ENCODE measurements at places on chromosomes 2 and 18. TPM values are rescaled to one million over a fixed set of nuclear protein-coding genes. Genes with fewer than 3 reads are reported as not detected.
A peak's percentile ranks its signal among the peaks of the same experiment; 100 is the strongest.

LCT gene
- 0.15 TPM for total RNA-seq

ERICH2 gene
- 0.58 TPM for total RNA-seq

TNFAIP6 gene
- 1.4 TPM for total RNA-seq

GRCh38 chr18:48131042-48131441 lies 200.6 kb upstream of the SMAD2 start:
- DNase-seq, result peak; percentile 23

DNA sequence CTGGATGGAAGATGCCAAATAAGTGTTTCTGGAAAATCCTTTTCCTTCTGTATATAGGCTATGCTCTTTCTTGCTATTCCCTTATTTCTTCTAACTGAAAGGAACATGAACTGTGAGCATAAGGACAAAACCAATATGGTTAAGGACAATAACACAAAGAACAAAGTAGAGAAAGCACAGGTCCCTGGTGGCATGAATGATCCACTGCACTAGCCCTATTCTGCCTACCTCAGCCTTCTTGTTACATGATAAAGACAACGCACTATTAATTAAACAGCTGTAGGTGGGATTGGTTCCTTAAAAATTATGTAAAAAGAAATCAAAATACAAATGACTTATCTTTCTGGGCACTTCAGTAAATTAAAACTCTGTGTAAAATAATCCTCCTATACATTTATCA lies 1.9 kb upstream of the WDR75 start:
- DNase-seq, result no peak

DNA sequence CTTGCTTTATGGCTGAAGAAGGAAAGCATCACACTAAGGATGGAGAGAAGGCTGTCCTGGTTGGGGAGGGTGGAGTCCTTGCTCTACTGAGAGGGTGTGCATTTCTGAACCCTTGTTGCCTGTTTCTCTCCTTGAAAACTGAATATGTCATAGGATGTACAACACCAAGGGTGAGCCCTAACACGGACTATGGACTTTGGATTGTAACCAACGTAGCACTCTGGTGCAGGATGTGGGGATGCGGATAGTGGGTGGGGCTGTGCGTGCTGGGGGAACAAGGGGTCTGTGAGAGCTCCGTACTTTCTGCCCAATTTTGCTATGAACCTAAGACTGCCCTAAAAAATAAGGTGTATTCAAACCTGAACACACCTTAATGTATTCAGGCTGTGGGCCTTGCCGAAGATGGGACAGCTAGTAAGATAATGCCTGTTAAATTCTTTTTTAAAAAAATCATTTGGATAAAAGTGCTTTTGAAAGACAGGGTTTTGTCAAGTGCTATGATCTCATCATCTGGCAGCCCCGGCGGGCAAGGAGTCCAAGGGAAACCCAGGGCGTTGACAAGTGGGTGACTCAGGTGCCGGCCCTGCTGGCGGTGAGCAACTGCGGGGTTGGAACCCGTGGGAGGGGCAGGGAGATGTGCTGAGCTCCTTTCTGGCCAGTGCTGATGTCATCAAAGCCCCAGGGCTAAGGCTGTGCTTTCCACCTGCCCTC lies 54.0 kb downstream of the GATA6 start:
- DNase-seq, result peak; percentile 92

- DNase-seq, result no peak
These were observed 83.5 kb downstream of the NCKAP1 start for GRCh38 chr2:182954789-182955188.

DNA sequence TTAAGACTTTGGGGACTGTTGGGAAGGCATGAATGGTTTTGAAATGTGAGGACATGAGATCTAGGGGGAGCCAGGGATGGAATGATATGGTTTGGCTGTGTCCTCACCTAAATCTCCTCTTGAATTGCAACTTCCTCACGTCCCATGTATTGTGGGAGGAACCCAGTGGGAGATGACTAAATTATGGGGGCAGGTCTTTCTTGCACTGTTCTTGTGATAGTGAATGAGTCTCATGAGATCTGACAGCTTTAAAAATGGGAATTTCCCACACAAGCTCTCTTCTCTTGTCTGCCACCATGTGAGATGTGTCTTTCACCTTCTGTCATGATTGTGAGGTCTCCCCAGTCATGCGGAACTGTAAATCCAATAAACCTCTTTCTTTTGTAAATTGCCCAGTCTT lies 11.5 kb upstream of the MBP start:
- no peak for DNase-seq

GRCh38 chr2:235514627-235515363 lies 21.0 kb downstream of the AGAP1 start:
- DNase-seq, result no peak

GRCh38 chr18:73908323-73908722 lies 239.3 kb downstream of the FBXO15 start:
- no peak for DNase-seq

DNA sequence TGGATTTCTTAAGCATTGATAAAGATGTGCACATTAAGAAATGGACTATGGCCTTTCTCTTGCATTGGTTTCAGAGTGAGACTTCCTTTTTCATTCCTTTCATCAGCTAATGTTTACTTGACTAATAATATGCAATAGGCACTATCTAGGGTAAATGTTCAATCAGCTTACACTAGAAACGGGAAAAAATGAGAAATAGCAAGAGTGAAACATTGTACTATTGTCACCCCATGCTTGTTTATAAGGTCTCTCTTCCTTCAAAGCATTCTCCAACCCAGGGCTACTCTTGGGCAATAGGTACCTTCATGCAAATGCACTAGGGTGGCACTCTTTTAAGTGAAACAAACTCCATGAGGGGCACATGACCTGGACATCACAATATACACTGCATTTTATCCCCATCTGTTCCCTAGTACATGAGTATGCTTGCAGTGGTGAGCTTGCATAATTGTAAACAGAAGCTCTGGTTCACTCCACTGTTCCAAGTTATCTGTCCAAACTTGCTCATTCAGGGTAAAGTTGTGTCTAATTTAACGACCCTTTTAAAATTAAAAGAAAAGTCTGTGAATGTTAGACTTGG lies 402.3 kb downstream of the ERBB4 start:
- DNase-seq, result no peak

- DNase-seq, result no peak
These were observed 140.9 kb upstream of the RNF152 start for GRCh38 chr18:62033756-62034155.

DNA sequence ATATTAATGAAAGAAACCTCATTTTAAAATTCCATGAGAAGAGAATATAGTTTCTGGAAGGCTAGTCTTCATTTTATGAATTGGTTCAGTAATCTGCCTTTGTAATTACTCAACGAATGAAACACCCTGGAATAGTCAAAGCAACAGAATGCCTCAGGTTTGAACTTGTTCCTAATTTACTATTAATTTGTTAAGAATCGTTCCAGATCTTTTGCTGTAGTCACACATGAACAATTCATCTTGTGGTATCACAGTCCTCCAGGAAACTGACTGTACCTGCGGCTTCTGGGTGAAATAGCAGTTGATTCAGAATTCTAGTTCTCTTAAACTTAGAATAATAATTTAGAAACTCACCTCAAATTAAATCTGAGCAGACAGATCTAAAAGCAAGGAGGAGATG lies 282.7 kb upstream of the MAP2 start:
- no peak for DNase-seq

- DNase-seq, result peak; percentile 78
These were observed 155.5 kb downstream of the ZFP36L2 start for GRCh38 chr2:43070676-43071502.

DNA sequence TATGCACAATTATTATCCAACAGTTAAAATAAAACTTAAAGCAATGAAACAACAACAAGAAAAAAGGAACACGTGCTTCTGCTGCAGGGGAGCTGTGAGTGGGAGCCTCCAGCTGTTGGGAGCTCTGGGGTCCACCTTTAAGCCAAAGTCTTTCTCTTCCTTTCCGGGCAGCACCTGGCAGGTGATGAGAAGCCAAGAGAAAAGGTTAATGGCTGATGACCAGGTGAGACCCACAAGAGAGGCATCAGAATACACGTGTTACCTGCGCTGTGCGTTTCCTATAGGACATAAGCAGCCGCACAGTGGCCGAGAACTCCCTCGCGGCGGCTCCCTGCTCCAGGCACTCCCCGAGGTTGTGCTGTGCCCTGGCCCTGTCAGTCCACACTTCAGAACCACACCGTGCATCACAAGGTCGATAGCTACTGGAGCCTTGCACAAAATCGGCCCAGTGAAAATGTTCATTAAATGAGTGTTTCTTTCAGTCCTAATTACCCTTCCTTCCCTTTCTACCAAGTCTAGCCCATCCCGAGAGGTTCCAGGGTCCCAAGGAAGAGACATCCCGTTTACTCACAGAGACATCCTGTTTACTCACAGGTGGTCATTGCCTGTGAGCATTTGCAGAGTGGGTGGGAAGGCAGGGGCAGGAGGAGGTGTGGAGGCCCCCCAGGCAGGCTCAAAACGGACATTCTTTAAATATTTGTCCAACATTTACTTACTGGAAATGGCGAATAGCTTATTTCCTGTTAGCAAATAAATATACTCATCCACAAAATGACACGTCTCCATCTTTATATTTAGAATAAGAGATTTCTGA lies 44.9 kb upstream of the ASB18 start:
- peak; percentile 68 for DNase-seq

GRCh38 chr2:142687075-142687474 lies 190.4 kb upstream of the KYNU start:
- no peak for DNase-seq

GRCh38 chr18:44654573-44654972 lies 26.1 kb upstream of the SETBP1 start:
- DNase-seq, result no peak

DNA sequence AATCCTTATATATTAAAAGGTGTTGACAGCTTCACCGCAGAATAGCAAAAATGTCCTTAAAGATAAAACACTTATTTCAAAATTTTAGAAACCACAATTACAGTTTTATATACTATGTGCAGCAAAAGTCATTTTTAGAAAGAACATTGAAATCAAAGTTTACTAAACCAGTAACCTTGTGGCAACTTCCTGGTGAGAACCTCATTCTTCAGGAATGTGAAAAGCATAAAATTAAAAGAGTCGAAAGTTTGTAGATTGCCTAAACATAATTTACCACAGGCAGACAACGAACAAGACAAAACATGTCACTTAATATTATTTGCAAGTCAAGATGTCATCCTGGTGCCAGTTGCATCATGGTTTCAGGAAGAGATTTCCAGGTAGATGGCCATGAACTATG lies 108.3 kb upstream of the NRP2 start:
- DNase-seq, result no peak

DNA sequence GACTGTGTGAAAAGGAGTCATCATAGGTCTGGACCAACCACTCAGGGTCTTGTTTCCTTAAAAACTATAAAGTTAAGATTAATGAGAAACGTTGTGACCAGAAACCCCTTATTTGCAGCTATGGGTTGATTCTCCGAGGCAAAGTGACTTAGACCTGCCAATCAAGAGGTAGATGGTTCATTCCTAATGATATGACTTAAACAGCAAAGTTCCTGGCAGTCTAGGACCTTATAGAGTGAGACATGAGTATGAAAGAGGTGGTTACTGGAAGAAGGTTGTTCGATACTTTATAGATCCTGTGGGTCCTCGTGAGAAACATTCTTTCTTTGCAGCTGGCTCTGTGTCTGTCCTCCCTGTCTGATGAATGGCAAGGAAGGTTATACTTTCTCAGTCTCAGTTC lies 8.0 kb downstream of the SFXN5 start:
- DNase-seq, result no peak

DNA sequence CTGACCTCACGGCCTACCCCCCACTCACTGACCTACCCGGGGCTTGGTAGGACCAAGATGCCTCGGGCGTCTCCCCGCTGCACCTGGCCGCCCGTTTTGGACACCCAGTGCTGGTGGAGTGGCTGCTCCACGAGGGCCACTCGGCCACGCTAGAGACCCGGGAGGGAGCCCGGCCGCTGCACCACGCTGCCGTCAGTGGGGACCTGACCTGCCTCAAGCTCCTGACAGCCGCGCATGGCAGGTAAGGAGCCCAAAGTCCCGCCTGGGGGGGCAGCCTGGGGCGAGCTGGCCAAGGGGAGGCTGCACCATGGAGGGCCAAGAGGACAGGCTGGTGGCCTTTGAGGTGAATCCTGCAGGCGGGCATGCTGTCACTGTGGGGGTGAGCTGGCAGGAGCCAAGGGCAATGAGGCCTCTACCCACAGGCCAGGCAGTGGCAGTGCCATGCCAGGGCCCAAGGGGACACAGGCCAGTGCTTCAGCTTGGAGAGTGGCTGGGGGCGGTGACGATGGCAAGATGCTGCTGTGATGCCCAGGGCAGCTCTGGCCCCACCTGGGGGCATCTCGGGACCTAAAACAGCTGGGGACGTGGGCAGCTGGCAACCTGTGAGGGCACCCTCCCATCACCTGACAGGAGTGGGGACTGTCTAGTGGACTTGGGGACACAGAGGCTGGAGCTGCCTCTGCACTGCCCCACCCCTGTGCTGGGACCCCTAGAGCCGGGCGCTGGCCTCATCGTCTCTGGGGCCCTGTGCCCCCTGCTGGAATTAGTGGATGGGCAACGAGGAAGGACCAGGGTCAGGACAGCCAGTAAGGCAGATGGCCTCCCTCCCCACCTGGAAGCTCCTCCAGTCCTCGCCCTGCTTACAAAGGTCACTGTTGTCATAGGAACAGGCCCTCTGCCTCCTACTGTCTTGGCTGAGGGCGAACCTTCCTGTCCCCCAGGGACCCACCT lies 2.0 kb downstream of the ESPNL start:
- no peak for DNase-seq

GRCh38 chr2:218990612-218991011 lies 2.6 kb downstream of the CRYBA2 start:
- DNase-seq, result no peak

DNA sequence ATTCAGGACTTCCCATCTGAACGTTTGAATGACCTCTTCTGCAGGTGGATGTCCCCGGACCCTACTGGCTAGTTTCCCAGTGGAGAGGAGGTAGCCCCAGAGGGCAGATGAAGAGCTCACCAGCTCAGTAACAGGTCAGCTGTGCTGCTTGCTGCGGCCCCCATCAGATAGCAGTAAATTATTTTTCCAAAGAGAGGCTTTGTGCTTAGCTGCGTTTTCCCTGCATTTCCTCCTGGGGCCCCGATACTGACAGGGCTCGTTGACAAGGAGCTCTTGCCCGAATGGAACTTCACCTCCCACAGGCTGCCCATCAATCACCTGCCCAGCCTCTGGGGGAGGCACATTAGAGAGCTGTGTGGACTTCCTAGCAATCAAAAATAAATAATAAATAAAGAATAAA lies 185.8 kb downstream of the DOK6 start:
- no peak for DNase-seq

- DNase-seq, result no peak
These were observed 126.7 kb downstream of the OSBPL1A start for GRCh38 chr18:24270937-24271380.

- no peak for DNase-seq
These were observed 11.1 kb downstream of the LIMS2 start for GRCh38 chr2:127664065-127664894.

DNA sequence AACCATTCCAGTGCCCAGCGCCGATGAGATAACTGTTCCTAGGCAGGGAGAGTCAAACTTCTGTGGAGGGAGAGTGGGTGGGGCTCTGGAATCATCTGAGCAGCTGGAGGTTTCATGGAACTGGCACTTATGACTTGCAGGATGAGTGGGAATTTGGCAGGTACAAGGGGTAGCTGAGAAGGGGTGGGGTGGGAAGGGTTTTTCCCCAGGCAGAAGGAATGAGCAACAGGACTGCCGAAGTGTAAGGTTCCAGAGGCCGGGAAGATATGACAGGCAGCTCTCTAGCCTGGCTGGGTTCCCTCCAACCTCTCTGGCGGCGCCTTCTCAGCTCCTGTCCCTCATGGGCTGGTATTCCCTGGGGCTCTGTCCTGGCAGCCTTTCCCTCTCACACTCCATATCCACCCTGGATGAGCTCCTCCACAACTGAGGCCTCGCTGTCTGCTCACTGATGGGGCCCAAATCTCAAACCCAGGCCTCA lies 2.5 kb upstream of the TET3 start:
- DNase-seq, result peak; percentile 41

Measured in lower leg skin (tissue), 4 donors.